CD4-positive, alpha-beta T cell treated with Interleukin-21 for 1 hour (primary cell): ENCODE measurements at places on chromosomes 2 and 18.

GRCh38 chr18:1438458-1438910 is 533.8 kb downstream of the ADCYAP1 start:
- DNase-seq = no peak

- no peak for DNase-seq
Measured at GRCh38 chr2:157986761-157987160, 110.6 kb upstream of the ACVR1 start.

GRCh38 chr18:46167971-46168370 is 63.8 kb downstream of the HAUS1 start:
- DNase-seq = peak; percentile 30

GRCh38 chr2:212548455-212548819 is 9.8 kb upstream of the ERBB4 start:
- no peak for DNase-seq
